ENCODE measurements at places on chromosomes 16 and 17.

- no peak for DNase-seq
These were observed 99.1 kb upstream of the CIBAR2 start for GRCh38 chr16:85211271-85211801.

DNA sequence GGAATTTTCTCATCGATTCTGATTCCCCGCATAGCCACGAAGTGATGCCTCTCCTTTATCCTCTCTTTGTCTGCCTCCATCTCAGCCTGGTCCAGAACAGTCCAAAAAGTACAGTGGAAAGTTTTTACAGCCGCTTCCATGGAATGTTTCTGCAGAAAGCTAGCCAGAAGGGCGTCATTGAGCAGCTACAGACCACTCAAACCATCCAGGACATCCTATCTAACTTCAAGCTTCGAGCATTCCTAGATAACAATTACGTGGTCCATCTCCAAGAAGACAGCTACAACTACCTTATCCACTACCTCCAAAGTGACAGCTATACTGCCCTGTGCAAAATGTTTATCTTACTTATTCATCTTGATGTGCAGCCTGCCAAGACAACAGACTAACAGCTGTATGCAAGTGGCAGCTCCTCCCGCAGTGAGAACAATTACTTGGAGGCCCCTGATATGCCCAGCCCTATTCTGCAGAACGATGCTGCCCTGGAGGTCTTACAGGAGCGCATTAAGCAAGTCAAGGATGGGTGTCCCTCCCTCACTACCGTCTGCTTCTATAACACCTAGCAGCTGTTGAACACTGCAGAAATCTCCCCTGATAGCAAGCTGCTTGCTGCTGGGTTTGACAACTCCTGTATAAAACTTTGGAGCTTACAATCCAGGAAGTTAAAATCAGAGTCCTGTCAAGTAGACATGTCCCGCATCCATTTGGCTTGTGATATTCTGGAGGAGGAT lies 38.9 kb downstream of the SLFN12L start:
- DNase-seq = no peak

- no peak for DNase-seq
These were observed 2285.8 kb downstream of the TP53TG3F start for GRCh38 chr16:35745191-35745590.

- peak; percentile 56 for DNase-seq
These were observed 13.4 kb downstream of the MFSD6L start for GRCh38 chr17:8785547-8786413.

- no peak for DNase-seq
These were observed 11.7 kb upstream of the COX10 start for GRCh38 chr17:14057591-14057990.

DNA sequence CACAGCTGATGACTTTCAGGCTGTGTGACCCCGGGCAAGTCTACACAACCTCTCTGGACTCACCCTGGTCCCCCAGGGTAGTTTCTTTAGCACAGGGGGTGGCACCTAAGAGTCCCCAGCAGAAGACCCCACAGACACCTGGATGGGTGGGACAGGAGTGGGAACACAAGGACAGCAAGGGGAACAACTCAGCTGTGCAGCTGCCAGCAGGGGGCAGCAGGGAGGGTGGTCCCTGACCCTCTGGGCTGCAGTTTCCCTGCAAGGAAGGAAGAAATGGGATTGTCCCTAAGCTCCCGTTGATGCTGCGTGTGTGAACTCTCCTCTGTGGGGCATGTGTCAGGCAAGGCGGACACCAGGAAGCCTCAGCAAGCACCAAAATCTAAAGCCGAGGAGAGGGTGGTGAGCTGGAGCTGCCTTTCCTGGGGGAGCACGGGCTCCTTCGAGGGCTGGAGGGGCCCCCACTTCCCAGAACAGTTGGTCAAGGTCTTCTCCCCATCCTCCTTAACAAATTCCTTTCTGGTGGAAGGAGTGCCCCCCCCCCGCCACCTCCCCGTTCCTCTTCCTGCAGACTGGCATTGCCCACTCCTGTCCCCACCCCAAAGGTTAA lies 24.1 kb upstream of the CDH5 start:
- no peak for DNase-seq

DNA sequence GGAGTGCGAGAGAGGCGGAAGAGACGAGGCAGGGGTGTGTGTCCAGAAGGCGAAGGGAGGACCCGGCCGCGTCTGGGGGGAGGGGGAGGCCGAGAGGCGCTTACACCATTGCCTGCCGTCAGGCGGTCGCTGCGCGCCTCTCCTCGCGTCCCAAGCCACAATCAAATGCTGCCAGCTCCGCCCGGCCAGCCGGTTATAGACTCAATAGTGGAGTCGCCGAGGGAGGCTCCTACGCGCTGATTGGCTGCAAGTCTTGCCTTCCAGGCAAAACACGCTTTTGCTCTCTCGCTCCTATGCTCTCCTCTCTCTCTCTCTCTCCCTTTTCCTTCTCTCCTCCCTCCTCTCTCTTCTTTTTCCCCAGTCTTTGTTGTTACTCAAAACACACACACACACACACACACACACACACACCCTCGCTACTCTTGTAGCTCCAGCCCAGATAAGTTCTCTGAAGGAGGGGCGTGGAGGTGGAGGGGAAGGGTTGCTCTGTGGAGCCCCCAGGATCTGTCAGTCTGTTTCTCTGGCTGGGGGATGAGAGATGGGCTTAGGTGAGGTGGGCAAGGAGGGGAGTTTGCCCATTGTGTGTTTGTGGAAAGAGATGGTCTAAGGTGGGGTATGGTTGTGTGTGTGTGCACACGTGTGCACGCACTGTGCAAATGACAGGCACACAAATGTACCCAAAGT lies at the start of gene DLX3:
Gene DLX3 (minus strand): TSS at position 170 of the 684 bp plus-strand sequence. CDS start 226 bp downstream, outside the sequence.
- DNase-seq = no peak

GRCh38 chr17:17051380-17051779 lies 9.1 kb downstream of the MPRIP start:
- no peak for DNase-seq

DNA sequence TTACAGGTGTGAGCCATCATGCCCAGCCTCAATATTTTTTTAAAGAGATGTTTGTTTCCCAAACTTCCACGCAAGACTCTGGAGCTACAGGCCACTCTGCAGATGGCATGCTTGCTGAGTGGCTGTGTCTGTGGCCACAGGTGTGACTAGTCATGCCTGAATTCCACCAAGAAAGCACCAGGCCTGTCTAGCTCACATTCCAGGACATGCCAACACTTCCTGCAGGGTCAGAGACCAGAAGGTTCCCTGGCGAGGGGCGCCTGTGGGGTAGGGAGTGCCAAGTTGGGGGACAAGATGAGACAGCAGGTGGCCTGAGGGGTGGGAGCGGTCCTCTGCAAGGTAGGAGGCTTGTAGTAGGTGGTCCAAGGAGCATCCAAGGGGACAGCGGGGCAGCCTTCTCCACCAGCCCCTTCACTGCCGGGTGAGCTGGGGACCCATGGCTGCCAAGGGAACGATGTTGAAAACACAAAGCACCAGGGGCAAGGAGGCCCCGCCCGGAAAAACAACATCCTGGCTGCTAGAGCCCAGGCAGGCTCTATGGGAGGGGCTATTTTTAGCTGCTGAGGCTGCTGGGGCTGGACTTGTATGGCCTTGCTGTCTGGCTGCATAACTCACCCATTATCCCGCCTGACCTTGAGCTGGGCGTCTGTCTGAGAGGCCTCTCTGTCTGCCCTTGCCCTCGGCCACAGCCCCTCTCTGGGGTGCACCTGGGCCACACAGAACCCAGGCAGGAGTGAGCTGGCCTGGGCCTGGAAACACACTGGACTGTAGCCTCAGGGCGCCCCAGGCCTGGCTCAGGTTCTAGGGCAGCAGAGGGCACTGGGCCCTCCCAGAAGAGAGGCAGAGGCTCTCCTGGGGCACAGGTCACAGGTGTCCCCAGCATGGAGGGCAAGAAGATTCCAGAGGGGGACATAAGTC lies 5.7 kb downstream of the TRIM47 start:
- DNase-seq = no peak

- no peak for DNase-seq
These were observed 176.0 kb upstream of the RPL38 start for GRCh38 chr17:74027444-74027843.

DNA sequence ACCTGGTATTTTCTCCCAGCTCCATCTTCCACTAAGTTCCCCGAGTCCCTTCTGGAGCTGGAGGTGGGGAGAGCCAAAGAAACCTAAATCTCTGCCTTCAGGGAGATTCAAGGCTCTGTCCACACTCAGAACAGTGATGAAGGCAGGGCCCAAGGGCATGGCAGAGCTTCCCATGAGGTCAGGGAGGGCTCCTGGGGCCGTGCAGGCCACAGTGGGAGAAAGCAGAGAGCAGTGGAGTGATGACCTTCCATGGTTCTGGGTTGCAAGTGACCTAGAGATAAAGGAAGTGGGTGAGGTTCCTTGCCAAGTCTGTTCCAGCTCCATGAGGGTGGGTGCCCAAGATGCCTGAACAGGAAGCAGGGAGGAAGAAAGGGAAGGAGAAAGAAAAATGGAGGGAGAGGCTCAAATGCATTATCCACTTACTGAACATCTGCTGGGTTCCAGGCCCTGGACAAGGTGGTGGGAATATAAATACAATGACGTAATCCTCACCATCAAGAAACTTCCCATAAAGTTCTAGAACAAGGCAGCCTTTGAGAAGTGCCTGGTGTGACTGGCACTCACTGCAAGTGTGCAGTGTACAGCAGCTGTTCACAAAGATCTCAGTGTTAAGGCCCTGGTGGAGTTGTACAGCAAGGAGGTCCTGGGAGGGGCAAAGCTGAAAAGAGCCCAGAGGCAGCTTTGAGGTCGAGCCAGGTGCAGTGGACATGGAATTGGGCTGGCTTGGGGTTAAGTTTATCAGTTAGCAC lies 13.3 kb downstream of the TBKBP1 start:
- no peak for DNase-seq

- no peak for DNase-seq
These were observed 9.7 kb downstream of the CX3CL1 start for GRCh38 chr16:57381791-57382534.

- no peak for DNase-seq
These were observed 87.4 kb downstream of the ANKRD11 start for GRCh38 chr16:89402962-89403361.

- no peak for DNase-seq
These were observed 18.9 kb upstream of the GINS2 start for GRCh38 chr16:85707528-85708095.

DNA sequence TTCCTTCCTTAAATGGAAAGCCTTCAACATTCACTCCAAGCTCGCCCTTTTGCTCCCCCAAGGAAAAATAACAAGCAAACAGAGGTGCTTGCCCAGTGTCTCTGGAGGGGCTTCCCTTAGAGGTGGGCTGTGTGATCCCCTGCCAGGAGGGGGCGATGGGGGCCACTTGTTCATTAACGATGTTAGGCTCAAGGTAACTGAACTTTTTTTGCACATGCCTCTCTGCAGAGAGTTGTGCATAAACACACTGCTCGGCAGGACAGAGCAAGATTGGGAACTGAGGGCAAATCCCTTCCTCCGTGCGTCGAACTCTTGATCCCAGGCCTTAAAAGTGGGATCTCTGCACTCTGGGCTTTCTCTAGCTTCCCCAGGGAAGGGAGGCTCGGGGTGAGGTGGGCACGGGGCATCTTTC lies 15.5 kb upstream of the NAGLU start:
- no peak for DNase-seq

DNA sequence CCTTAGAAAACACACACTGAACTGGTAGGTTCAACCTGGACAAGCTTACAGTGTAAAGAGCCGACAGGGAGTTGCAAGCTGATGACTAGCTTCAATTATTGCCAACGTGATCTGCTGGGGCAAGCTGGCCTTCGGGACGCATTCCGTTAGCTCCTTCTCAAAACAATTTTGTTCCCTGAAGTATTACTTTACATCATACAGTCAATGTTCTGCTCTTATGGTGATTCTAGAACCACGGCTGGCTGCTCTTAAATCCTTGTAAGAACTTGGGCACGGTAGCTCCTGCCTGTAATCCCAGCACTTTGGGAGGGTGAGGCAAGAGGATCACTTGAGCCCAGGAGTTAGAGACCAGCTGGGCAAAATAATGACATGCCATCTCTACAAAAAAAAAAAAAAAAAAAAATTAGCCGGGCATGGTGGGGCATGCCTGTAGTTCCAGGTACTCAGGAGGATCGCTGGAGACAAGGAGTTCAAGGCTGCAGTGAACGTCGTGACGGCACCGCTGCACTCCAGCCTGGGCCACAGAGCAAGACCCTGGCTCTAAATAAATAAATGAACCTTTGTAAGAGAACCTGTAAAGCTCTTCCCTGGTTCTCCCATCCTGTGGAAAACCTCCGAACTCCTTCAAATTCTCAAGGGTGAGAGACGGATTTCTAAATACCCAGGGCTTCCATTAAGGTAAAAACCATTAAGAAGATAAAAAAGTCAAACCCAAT lies 2.0 kb downstream of the CDIP1 start:
- no peak for DNase-seq

DNA sequence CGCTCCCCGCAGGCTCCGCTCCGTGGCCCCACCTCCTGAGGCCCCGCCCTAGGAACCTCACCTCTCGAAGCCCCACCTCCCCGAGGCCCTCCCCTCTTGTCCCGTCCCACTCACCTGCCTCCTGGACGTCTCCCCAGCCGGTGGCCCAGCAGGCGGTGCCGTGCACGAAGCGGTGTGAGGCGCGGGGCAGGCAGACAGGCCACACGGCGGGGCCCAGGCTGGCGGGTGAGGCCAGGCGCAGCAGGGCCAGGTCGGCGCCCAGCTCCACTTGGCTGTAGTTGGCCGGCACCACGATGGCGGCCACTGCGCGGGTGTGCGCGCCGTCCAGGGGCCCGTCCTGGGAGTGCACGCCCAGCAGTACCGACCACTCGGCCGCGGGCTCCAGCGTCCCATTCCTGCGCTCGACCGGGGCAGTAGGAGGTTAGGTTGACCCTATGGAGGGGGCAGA lies 1.6 kb downstream of the PRSS36 start:
- no peak for DNase-seq

- no peak for DNase-seq
These were observed 352.5 kb downstream of the NPIPA8 start for GRCh38 chr16:17983847-17984639.

- DNase-seq = no peak
These were observed 434 bp upstream of the CPSF4L start for GRCh38 chr17:73261952-73262675.

DNA sequence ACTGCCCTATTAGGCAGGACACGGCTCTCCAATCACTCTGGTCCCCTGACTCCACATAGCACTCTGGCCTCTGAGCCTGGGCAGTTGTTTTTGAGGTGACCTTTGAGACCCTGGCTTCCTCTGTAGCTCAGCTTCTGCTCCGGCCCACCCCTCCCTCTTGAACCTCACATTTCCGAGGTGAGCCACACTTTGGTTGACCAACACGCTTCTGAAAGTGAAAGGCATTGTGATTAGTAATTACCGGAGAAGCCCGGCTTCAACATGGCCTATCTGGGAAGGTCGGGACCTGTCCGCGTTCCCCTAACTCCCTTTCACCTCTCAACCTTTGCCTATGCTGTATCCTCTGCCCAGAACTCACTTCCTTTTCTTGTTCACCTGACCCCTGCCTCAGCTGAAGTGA lies 10.3 kb upstream of the ITGAX start:
- no peak for DNase-seq

Data from Panc1 (cell line).